ENCODE measurements at places on chromosomes 7 and 10.

- no peak for DNase-seq
Measured at GRCh38 chr7:47488201-47488968, 93.5 kb downstream of the TNS3 start.

DNA sequence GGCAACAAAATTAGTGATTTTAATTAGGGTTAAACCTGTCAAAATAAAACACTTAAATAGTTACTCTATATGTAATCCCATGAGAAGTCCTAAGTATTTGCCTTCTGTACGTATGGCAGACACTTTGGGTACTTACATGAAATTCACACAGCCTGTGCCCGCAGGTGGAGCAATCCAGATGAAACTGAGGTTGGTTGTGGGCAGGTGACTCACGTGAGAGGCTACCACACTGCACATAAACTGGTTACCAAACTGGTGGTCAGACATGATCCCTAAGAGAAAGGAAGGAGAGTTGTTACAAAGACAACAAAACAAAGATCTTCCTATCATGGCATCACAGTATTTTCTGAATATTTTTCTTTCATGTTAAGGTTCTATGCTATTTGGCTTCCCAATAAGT, 156.1 kb downstream of the RELN start:
- no peak for DNase-seq

GRCh38 chr10:47451273-47451997, 32.5 kb downstream of the ANXA8 start:
- DNase-seq, result no peak

DNA sequence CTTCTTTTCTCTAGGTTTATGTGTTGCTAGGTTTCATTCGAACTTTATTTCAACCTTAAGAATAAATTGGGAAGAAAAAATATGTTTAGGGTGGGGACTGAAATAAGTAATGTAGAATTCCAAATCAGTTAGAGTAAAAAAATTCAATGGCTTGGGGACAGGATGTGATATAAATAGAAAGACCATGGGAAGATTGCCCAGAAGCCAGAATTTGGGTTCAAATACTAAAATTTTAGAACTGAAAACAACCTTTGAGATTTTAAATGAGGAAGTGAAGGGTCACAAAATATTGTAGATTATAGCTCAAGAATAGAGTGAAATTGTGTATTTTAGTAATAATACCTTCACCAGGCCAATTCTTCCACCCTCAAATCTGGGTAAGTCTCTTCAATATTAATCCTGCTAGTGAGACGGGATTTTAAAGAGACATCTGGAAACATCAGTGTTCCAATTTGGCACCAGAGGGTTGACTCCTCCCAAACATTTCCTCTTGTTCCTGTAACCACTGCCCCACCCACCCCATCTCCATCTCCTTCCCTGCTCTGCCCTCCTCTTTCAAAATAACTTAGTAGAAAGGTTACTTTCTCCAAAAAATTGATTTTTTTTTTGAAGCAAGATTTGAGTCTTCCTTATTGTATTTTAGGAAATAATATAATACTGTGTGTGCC, 51.3 kb upstream of the FAM3C start:
- no peak for DNase-seq

DNA sequence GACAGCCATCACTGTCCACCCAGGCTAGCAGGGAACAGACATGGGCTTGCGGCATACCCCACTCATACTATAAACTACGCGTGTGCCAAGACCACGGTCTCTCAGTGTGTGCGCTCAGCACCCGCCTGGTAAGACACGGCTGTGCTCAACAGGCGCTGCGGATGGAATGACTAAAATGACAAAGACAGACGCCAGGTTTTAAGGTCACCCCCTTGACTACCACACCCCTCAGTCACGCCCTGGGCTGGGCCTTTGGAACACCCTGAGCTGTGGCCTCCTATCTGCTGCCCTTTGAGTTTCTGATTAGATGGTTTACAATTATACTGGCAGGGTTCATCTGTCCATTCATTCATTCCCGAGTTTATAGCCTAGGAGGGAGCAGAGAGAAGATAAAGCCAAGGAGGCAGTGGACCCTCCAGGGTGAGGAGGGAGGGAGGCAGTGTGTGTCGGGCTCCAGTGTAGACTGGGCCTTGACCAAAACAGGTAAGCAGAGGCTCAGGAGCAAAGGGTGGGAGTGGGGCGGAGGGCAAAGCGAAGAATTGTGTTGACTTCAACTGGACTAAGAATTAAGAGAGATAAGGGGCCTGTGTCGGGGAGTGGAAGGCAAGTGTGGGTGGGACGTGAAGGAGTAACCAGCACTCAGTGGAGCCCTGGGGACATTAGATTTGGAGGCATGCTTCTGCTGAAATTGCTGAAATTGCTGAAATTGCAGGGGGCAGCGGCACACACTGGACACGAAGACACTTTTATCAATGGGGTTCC, 35.0 kb downstream of the TNS3 start:
- no peak for DNase-seq

DNA sequence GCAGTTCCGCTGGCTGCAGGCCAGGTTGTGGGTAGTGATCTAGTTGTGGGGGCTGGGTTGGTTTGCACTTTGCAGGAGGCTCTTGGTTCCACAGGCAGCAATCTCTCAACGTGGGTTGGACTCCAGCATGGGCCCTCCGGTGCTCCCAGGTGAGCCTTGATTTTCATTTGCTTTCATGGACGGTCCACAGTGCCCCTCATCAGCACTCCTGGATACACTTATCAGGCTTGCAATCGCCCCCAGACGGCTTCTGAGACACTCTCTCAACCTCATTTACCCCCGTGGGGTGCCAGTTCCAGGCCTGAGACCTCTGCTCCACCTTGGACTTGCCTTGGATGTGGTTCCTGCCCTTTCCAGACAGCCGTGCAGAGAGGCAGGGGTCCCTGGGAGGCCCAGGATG, 31.3 kb upstream of the ZNF273 start:
- DNase-seq, result no peak

Data from stromal cell of bone marrow (primary cell).